ENCODE measurements at places on chromosomes 13 and 19.

- DNase-seq = peak; percentile 16
These were observed 90.1 kb downstream of the SLITRK6 start for GRCh38 chr13:85709072-85709471.

DNA sequence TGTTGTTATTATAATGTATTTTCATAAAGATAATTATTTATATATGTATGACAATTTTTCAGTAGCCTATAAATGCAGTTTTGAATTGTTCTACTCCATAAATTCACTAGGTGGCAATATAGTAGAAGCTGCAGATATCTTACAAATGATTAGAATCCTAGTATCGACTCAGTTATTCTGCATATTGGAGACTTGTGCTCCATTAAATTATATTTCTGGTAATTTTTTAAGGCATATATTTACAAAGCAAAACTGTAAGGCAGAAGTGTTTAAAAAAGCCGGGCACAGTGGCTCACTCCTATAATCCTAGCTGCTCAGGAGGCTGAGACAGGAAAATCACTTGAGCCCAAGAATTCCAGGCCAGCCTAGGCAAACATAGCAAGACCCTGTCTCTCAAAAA, 58.7 kb downstream of the DPY19L3 start:
- no peak for DNase-seq

- DNase-seq = peak; percentile 2
These were observed 989 bp downstream of the ZNF766 start for GRCh38 chr19:52270266-52270885.

- DNase-seq = no peak
These were observed 11.9 kb downstream of the EPS8L1 start for GRCh38 chr19:55087542-55087901.

DNA sequence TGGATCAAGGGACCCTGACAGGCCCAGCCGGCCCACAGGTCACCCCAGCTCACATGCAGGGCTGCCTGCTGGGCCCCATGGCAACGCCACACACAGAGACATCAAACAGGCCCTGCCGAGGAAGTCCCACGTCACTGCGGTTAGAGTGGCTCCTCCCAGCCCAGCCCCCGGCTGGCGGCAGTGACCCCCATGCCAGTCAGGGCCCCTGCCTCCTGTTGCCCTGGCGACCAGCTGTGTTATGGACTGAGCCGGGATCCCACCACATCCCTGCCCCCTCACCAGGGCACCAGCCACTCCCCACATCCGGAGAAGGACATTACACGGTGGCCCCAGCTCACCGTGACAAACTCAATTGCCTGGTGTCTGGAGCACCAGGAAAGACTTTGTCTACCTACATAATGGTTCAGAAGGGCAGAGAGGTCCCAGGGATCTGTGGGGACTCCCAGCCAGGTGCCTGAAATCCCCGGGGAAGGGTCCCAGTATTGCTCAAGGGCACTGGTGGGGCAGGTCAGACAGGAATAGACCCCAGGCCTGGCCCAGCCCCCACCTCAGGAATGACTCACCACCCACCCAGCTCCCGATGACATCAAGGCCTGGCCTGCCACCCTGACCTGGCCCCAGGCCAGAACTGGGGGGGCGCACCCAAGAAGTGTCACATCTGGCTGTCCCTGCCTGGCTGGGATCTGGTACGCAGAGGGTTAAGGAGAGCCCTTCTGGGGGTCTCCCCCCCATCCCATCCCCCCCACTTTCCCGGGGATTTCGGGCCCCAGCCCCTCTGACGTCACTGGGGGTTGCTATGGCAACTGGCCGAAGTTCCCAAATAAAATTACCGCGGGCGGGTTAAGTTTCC, 30.2 kb upstream of the NANOS3 start:
- peak; percentile 89 for DNase-seq

DNA sequence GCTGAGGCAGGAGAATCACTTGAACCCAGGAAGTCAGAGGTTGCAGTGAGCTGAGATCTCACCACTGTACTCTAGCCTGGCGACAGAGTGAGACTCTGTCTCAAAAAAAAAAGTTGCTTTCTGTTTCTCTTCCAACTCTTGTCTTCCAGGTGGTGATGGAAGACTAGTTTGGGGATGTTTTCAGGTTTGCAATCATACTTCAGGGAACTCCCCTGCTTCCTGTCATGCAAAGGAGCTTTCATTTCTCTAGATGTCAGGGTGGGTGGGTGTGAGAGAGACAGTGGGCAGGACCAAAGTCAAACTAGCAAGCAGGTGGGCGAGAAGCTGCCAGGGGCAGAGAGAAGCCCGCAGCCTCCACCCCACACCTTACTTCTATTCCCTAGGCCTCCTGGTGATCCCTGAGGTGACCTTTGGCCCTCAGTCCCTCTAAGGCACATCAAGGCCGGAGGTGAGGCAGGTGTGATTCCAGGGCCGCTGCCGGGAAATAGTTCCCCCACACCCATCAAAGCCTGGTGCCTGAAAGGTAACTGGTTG, 25.7 kb downstream of the CCNE1 start:
- DNase-seq = no peak

DNA sequence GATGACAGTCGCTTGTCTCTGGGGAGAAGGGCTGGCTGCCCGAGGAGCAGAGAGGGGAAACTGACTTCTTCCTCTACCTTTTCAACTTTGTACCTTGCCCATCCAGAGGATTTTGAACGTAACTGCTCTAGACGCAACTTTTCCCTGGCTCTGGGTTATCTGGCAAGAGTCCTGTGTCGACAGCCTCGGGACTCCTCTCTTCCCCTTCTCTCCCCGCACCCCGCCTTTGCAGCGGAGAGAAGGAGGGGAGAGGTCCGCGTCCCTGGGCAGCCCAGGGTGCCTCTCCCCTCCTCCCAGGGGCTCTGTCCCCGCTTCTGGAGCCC, 574 bp downstream of the SH3GL1 start:
- DNase-seq = peak; percentile 18

- no peak for DNase-seq
These were observed 321 bp upstream of the VPS36 start for GRCh38 chr13:52450793-52451116.

- no peak for DNase-seq
These were observed 2.5 kb upstream of the RFPL4AL1 start for GRCh38 chr19:55766466-55766865.

GRCh38 chr13:41938918-41939317, 22.0 kb downstream of the VWA8 start:
- DNase-seq = no peak

GRCh38 chr19:9967326-9967725, 31.0 kb upstream of the OLFM2 start:
- DNase-seq = no peak

- no peak for DNase-seq
These were observed 36.6 kb downstream of the KLF2 start for GRCh38 chr19:16361254-16361653.

DNA sequence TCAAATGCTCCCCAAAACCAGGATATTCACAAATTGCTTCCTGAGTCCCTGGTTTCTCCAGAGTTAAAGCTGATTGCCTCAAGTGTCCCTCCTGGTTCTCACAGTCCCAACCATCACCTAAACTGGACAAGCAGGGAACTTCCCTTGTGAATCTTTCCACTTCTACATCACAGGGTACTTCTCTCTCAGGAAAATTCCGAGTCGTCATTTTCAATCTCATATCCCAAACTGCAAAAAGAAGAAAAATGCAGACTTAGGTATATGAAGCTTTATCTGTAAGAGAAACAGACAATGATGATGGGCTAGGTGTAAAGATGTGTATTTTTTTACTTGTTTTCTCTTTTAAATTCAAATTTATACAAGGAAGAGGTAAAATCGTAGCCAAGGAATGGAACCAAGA, 21.3 kb downstream of the ZNF329 start:
- no peak for DNase-seq

GRCh38 chr13:46492946-46493345, 60.0 kb upstream of the LRCH1 start:
- peak; percentile 46 for DNase-seq

DNA sequence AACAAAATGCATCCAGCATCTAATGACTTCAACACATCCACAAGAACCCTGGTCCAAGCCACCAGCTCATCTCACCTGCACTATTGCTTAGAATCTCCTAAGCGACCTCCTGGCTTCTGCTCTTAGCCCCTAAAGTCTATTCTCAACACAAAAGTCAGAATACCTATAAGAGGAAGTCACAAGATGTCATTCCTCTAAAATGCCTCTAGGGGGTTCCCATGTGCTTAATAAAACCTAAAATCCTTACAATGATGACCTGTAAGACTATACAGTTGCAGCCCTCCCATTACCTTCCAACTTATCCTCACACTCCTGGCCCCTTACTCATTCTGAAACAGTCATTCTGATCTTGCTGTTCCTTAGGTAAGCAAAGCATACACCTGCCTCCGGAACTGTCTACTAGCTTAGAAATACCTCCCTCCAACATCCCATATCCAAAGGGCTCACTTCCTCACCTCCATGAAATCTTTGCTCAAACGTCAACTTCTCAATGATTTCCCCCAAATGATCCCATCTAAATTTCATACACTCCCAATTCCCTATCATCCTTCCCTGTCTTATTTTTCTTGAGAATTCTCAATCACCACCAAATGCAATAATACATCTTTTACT, 10.0 kb downstream of the ATP7B start:
- DNase-seq = peak; percentile 58

GRCh38 chr13:37621811-37622361, 23.3 kb upstream of the POSTN start:
- DNase-seq = peak; percentile 73

DNA sequence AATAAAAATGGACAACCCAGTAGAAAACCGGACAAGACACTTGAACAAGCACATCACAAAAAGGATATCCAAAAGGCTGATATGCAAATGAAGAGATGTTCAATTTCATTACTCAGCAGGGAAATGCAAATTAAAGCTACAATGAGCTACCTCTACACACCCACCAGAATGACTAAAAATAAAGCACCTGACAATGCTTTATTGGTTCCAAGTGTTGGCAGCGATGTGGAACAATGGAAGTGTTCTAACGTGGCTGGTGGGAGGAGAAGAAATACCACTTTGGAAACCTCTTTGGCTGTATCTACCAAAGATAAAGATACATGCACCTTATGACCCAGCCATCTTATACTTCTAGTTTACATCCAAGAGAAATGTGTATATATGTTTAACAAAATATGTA, 3.7 kb upstream of the ACP7 start:
- no peak for DNase-seq

GRCh38 chr13:50339271-50339670, 324.0 kb downstream of the KCNRG start:
- no peak for DNase-seq
